Stimulated activated CD4-positive, alpha-beta T cell treated with anti-CD3 and anti-CD28 coated beads, TNF-alpha, amount 100 ng/mL, for 48 hours (primary cell): ENCODE measurements at places on chromosomes 7 and 10.

DNA sequence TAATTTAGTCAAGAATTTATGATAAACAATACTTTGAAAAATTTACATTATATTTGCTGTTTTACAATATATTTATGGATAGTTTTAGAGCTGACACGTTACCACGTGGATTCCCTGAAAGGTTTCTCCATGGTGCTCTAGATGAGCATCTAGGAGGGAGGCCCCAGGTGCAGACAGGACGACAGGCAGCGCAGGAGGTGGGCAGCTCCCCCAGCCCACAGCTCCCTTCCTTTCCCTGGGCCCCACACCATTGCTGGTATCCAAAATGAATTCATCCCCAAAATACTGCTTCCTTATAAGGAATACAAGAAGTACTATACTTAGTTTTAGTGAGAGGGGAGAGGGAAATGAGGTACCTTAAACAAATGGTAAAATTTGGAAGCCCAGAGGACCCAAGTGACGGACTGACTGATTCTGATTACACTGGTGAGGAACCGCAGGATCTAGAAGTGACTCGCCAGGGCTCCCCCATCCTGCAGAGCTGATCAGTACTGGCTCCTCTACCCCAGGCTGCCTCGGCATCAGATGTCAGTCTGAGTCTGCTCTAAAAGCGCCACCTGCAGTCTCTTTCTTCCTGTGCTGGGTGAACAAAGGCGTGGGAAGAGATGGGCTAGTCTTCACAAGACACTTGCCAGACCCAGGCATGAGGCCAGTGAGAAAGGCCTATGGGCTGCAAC lies 89.2 kb downstream of the DLG5 start:
- DNase-seq: peak; percentile 66

- no peak for DNase-seq
Measured at GRCh38 chr7:54189330-54189729, 352.8 kb upstream of the VSTM2A start.

DNA sequence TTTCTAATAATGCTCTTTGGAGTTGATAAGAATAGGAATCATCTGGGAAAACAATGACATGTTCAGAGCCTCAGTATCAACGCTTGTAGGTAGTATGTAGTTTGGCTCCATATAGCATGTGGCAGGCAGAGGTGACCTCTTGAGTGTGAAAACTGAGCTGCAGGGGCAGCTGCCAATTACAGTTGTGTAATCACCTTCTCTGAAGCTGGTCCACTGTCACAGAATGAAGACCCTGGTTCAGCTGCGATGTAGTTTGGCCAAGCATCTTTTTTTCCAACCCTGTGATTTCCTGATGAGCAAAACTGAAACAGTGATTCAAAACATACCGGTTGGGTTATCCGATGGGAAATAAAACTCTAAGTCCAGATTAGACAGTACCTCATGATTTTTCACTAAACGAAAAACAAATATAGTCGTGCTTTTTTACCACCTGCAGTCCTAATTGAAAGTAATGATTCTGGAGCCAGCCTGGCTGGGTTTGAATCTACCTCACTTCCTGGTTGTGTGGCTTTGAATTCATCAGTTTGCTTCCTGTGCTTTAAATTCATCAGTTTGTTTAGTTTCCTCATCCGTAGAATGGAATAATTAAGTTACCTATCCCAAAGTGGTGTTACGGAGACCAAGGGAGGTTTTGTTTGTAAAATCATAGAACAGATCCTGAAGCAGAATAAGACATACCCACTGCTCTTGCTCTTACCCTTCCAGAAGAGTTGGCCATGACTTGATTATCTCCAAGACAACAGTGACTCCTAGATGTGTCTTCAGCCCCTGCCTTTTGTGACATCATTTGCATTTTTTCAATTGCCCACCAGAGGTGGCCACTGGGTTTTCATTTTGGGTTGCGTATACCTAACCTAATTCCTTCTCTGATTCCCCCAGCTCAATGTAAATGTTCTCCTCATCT lies 87.4 kb downstream of the CELF2 start:
- DNase-seq: no peak

DNA sequence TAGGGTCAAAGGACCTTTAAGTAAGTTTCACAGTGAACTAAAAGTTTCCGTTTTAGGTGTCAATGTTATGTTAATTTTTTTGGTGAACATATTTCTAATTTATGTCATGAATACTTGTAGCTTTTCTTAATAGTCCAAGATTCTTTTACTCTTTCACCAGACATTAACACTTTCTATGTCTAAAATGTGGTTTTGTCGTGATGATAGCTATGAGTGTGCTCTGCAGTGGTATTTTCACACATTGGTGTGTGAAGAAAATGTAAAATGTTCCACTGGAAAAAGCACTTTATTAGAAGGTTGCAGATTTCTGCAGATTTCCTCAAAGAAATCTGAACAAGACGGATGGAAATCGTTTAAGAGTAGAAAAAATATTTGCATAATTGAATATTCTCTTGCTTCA lies 561.0 kb upstream of the ANKRD30A start:
- no peak for DNase-seq

DNA sequence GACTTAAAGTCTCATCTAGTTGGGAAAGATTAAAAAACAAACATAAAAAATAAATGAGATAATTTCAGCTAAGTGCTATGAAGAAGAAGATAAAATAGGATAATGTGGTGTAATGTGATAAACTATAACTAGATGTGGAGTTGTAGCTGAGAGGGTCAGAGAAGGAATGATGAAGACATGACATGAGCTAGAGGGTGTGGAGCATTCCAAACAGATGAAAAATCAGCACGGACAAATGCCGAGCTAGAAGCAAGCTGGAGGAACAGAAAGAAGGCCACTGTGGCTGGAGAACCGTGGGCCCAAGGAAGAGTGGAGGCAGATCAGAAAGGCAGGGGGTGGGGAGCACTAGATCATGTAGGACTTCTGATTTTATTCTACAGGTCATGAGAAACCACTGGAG lies 70.6 kb downstream of the CDK6 start:
- no peak for DNase-seq

DNA sequence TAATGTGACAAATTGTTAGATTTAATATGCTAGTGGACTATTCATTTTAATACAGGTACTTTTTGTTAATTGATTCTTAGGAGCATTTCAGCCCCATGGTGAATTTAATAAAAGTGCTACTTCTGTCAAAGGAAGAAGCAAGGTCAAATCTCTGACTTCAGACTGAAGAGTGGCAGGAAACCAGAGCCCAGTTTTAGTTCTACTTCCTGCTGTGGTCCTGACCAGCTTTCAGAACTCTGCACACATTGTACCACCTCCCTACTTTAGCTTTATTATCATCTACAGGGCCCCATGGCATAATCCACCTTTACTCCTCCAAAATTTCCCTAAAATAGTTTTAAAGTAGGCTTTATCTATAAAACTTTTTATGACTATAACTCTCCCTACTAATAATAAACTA lies 33.7 kb downstream of the CTTNBP2 start:
- no peak for DNase-seq

DNA sequence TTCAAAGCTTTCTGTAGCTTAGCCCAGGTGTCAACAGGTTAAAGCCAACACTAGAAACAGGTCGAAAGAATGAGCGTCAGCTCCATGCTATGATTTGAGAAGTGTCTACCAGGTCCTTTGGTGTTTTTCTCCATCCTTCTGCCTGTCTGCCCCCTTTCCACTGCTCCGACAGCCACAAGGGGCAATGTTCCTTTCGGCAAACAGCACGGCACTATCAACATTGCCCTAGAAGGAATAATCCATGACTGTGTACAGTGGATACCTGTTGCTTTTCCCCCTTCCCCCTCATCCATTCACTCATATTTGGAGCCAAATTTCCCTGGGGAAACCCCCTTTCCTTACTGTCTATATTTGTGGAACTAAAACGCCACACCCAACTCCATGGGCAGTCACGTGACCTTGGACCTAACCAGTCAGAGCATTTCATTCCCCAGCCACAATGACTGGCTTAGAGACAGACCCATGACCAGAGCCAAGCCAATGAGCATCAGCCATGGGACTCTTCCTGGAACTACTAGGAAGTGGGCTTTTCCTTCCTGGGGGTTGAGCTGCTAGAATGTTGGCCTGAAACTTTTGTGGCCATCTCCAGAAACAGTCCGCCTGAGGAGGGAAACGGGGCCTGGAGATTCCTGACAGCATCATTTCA lies 51.5 kb downstream of the AFAP1L2 start:
- no peak for DNase-seq

DNA sequence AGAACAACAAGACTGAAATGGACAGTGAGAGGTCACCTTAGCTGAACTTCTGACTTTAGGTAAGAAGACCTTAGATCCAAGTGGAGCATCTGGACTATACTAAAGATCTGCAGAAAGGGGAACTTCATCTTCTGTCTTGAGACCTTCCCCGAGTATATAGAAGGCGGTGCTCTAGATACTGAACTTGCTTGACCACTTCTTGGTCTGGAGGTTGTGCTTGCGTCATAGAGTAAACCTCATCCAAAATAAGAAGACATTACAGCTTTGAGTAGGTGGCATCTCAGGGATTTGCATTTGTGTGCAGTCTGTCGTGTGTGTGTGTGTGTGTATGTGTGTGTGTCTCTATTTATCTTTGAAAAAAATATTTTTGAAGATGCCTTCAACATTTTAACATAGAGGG lies 157.5 kb downstream of the CHN2 start:
- DNase-seq: no peak

- DNase-seq: no peak
Measured at GRCh38 chr10:103153302-103154197, 39.5 kb downstream of the NT5C2 start.

DNA sequence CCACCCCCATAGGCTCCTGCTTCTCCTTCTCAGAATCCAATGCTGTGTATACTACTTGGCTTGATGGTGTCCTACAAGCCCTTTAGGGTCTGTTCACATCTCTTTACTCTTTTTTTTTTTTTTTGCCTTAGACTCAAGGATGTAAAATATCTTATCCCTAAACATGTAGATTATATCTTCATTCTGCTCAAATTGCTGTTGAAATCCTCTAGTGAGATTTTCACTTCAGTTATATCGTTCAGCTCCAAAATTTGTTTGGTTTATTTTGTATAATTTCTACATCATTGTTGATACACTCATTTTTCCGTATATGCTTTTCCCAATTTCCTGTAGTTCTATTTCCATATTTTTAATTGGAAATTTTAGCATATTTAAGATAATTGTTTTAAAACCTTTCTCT lies 1.8 kb upstream of the AKR1C3 start:
- no peak for DNase-seq

- no peak for DNase-seq
Measured at GRCh38 chr7:106957766-106958165, 86.7 kb upstream of the PRKAR2B start.

- DNase-seq: no peak
Measured at GRCh38 chr10:31299119-31299518, 19.9 kb upstream of the ZEB1 start.

DNA sequence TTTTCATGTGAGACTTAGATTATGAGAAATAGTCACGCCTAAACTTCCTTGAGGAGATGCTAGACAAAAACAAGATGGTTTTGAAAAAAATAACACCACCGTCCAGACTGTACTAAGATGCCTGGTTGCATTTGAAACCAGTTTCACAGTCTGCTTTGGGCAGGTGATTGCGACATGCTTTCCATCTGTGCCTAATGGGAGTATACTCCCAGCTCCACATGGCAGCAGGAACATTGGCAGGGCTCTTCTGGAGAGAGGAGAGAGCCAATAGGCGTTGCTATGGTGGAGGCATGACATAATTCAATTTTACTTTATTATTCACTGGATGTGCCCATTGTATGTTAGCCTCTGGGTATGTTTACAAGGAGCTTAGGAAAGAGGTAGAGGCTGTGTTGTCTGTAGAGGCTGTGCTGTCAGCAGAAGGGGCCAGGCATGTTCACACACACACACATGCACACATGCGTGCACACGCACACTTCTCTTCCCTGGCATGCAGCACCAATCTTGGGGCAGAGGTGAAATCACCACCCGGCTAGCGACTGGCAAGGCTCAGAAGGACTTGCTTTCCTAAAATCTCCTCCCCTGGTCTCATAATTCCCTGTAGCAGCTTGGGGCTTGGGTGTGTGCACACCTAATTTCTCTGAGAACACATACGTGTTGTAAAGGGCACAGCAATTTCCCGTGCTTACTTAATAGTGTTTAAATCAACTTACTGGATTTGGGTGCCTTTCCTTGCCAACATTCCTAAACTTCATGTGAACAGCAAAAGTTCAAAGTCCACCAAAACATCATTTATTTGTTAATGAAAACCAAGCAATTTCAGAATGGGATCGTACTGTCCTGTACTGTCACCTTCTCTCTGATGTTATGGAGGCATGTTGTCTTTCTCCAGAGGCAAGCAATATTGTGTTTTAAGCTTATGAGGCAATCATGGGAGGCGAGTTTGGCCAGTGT lies 162.1 kb downstream of the TCF7L2 start:
- DNase-seq: no peak

DNA sequence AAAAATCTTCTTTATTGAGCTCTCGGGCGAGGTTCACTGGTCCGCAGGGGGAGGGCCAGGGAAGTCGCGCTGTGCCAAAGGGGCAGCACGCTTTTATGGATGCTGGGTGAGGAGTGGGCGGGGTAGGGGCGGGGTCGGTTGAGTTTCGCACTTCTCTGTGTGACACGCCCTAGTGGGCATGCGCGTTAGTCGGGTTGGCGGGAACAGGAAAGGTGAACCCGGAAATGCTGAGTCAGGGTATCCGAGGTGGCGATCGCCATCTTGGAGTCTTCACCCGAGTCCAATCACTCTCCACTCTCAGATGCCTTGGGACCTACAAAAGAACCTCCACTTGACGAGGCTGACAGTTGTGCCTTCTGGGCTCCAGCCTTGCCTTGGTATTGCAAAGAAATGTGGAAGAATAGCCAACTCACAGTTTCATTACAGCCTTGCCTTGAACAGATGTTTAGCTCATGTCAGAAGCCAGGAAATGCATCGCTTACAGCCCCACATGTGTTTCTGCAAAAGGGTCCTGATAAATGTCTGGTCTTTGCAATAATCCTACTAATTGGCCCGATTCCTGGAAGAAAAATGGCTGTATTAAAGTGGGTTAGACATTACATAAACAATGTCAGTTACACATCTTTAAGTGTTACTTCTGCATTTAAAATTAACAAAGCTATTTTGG lies 64.1 kb downstream of the AHR start:
- no peak for DNase-seq

GRCh38 chr7:121908042-121908441 lies 35.1 kb downstream of the PTPRZ1 start:
- DNase-seq: no peak

DNA sequence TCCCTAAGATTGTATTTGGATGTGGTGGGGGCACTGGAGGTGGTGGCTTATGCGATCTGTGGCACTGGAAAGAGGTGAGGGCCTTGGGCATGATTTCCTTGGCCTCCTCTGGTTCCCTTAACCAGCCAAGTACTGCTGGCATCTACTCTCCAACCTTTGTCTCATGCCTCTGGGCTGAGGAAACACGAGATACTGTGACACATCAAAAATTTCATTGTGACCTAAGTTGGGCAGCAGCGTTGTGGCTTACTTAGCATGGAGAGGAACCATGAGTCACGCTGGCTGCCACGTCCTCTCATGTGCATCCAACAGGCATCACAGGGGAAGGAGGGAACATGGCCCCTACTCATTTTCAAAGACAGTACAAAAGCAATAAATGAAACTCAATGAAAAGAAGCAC lies 29.7 kb upstream of the GSDME start:
- DNase-seq: no peak

GRCh38 chr10:68526634-68527307 lies 552 bp downstream of the SLC25A16 start:
- no peak for DNase-seq

GRCh38 chr10:58827381-58827780 lies 314.7 kb downstream of the BICC1 start:
- no peak for DNase-seq
